ENCODE measurements at places on chromosomes 5 and 9. TPM values are rescaled to one million over a fixed set of nuclear protein-coding genes. Genes with fewer than 3 reads are reported as not detected.

GRCh38 chr9:35835216-35835632 lies 6.2 kb downstream of the TMEM8B start:
- no peak overlapping the region for H3K4me3 ChIP-seq
- H3K4me1 ChIP-seq = peaks cover 3% of the 10 kb centered on the region
- H3K27ac ChIP-seq = no peak overlapping the region
- peak; percentile 29 for DNase-seq
- no peaks in the 10 kb centered on the region for H3K36me3 ChIP-seq

Gene PKD2L2
- not detected for total RNA-seq

GRCh38 chr5:17831279-17831678 lies 197.0 kb downstream of the TAF11L14 start:
- H3K36me3 ChIP-seq = no peaks in the 10 kb centered on the region
- H3K27me3 ChIP-seq = no peaks in the 10 kb centered on the region

Gene LECT2
- total RNA-seq = not detected

Gene MCTP1
- not detected for total RNA-seq

DNA sequence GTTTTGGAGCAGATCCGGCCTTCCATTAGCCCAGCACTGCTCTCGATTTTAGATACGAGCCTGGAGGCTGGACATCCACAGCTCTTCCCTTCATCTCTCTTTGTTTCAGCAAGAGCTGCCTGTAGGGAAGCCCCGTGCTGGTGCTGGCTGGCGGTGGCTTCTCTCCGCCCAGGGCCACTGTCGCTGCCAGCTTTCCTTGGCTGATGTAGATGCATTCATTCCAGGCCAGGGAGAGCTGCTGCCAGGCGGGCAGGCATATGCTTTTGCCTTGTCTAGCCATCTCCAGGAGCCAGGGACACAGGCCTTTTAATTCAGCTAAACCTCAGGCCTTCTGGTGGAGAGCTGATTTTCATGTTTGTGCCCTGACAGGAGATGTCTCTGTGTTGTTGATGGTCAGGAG lies 409.3 kb upstream of the CLINT1 start:
- no peak overlapping the region for H3K4me3 ChIP-seq
- H3K36me3 ChIP-seq = no peaks in the 10 kb centered on the region
- H3K27me3 ChIP-seq = no peaks in the 10 kb centered on the region
- H3K27ac ChIP-seq = no peak overlapping the region
- no peak for DNase-seq

DNA sequence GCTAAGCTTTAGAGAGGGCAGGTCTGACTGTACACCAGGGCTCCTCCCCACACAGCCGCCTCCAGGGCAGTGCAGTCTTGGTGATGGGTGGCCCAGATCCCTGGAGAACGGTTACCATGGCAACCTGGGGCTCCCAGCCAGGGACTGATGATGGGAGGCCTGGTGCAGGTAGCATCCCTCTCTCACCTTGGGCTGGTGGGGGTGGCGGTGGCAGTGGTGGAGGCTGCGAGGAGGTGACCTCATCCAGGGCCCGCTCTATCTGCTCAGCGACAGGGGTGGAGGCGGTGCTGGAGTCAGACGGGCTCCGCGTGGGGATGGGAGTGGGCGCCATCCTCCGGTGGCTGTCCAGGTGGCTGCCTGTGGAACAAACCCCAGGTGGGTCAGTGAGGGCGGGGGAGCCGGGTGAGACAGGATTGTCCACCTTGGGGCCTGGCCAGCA lies 12.3 kb downstream of the PRR7 start:
- no peak overlapping the region for H3K27ac ChIP-seq
- H3K27me3 ChIP-seq = peaks cover under 1% of the 10 kb centered on the region
- H3K36me3 ChIP-seq = no peaks in the 10 kb centered on the region

Gene FCHO2
- 3.1 TPM for total RNA-seq

DNA sequence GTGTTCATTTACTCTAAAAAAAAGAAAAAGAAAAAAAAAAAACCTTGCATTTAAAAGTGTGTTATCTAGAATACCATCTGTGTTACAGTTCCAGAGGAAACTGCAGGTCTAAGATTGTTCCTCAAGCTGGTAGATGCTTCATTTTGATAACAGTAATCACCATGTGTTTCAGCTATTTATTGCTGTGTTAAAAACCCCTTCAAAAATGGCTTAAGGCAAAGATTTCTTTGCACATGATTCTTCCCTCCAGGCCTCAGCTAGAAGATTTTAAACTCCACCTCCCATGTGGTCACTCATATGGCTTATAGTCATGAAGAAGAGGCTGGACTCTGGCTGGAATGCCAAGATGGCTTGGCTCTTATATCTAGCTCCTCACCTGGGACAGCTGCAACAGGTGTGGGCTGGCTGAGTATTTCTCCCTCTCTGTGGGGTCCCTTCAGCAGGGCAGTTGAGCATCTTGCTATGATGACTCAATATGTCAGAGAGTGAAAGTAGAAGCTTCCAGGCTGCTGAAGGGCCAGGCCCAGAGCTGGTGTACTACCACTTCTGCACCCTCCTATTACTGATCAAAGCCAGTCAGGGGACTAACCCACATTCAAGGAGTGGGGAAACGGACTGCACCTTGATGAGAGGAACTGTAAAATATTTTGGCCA lies 920.4 kb upstream of the DMAC1 start:
- no peaks in the 10 kb centered on the region for H3K4me1 ChIP-seq
- no peaks in the 10 kb centered on the region for H3K27me3 ChIP-seq
- no peak overlapping the region for H3K4me3 ChIP-seq
- DNase-seq = no peak
- no peaks in the 10 kb centered on the region for H3K36me3 ChIP-seq

- no peak overlapping the region for H3K27ac ChIP-seq
- no peaks in the 10 kb centered on the region for H3K4me1 ChIP-seq
- no peaks in the 10 kb centered on the region for H3K36me3 ChIP-seq
- no peak for DNase-seq
These were observed 188.3 kb upstream of the NMUR2 start for GRCh38 chr5:152593388-152593787.

Gene CARD19
- 83.5 TPM for total RNA-seq

GRCh38 chr9:131995382-131995781 lies 84.3 kb downstream of the MED27 start:
- DNase-seq = no peak
- H3K36me3 ChIP-seq = peaks cover 3% of the 10 kb centered on the region
- H3K27ac ChIP-seq = no peak overlapping the region
- no peak overlapping the region for H3K4me3 ChIP-seq
- peaks cover 13% of the 10 kb centered on the region for H3K4me1 ChIP-seq
- H3K27me3 ChIP-seq = peaks cover 3% of the 10 kb centered on the region

Gene GAS1
- 0.25 TPM for total RNA-seq

Gene ARL15
- total RNA-seq = 13.5 TPM

DNA sequence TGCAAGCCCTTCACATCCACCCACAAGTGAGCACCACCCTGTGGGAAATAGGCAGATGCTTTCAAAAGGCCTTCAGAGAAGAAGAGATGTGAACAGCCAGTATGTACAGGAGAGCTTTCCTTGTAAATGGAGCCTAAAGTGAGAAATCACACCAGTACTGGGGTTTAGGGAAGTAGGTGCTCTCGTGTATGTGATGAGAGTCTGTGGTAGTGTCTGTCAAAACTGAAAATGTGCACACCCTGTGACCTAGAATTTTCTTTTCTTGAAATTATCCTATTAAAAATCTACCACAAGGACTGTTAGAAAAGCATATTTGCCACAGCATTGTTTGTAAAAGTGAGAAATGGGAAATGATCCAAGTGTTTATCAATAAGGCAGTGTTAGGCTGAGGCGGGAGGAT lies 16.6 kb downstream of the OTULINL start:
- no peak for DNase-seq
- H3K4me1 ChIP-seq = peaks cover 70% of the 10 kb centered on the region
- H3K36me3 ChIP-seq = peaks cover 47% of the 10 kb centered on the region
- H3K27ac ChIP-seq = no peak overlapping the region

Gene REEP2
- 0.76 TPM for total RNA-seq

- no peak overlapping the region for H3K27ac ChIP-seq
- H3K27me3 ChIP-seq = no peaks in the 10 kb centered on the region
- DNase-seq = no peak
- no peaks in the 10 kb centered on the region for H3K36me3 ChIP-seq
- no peaks in the 10 kb centered on the region for H3K4me1 ChIP-seq
- H3K4me3 ChIP-seq = no peak overlapping the region
These were observed 47.8 kb downstream of the PLEKHG4B start for GRCh38 chr5:139579-140442.

Gene SHOC1
- not detected for total RNA-seq

Gene RNF180
- not detected for total RNA-seq

DNA sequence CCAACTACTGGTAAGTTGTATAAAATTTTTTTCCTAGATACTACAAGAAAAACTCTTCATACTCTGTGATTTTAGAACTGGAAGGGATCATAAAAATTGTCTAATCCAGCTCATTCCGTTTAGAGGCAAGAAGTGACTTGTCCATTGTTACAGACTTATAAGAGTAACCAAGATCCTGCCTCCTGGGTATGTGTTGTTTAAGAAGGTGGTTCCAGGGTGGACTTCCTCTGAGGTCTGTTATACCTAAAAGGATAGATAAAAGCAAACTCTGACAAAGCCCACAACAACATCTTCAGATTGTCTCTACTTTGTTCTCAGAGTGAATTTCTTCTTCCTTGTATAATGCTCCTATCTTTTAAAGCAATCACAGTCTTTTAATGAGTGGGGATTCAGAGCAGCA lies 24.2 kb downstream of the TGFBR1 start:
- peaks cover 57% of the 10 kb centered on the region for H3K4me1 ChIP-seq
- H3K27ac ChIP-seq = no peak overlapping the region
- DNase-seq = no peak
- H3K27me3 ChIP-seq = no peaks in the 10 kb centered on the region
- no peak overlapping the region for H3K4me3 ChIP-seq

DNA sequence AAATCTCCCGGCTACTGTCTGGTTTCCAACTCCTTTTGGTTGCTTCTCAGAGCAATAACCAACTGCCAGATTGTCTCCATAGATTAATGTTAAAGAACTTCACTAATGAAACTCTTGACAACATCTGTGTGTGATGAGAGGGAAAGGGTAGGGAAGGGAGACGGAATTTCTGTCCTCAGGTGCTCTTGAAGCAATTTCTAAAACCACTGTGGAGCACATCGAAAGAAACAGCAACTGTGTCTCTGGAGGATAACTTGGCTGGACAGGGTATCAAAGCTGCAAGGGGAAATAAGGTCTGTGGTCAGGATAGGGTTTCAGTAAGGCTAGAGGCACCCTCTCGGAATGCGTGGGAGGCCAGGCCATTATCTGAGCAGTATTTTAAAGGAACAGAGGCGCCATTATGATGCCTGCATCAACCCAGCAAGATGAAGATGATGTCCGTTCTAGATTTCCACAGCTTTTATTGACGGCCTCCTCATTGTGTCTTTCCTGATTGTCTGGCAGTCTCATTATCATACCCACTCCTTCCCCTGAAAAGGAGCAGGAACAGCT lies 76.6 kb downstream of the RORB start:
- H3K27me3 ChIP-seq = no peaks in the 10 kb centered on the region
- DNase-seq = no peak
- H3K27ac ChIP-seq = no peak overlapping the region
- H3K4me1 ChIP-seq = no peaks in the 10 kb centered on the region
- no peaks in the 10 kb centered on the region for H3K36me3 ChIP-seq
- no peak overlapping the region for H3K4me3 ChIP-seq

- peaks cover 87% of the 10 kb centered on the region for H3K4me1 ChIP-seq
- H3K36me3 ChIP-seq = peaks cover 15% of the 10 kb centered on the region
- peak; percentile 80 for DNase-seq
- peak overlapping the region; percentile 81 for H3K27ac ChIP-seq
- no peaks in the 10 kb centered on the region for H3K27me3 ChIP-seq
These were observed 21.0 kb upstream of the RALGDS start for GRCh38 chr9:133141833-133142595.

- no peak overlapping the region for H3K4me3 ChIP-seq
- DNase-seq = no peak
- H3K4me1 ChIP-seq = no peaks in the 10 kb centered on the region
- peaks cover 2% of the 10 kb centered on the region for H3K27me3 ChIP-seq
- H3K36me3 ChIP-seq = no peaks in the 10 kb centered on the region
These were observed 16.5 kb downstream of the GAPT start for GRCh38 chr5:58507715-58508114.

GRCh38 chr9:28792716-28793115 lies 1219.4 kb upstream of the C9orf72 start:
- no peak for DNase-seq
- H3K4me1 ChIP-seq = no peaks in the 10 kb centered on the region
- no peak overlapping the region for H3K4me3 ChIP-seq
- no peaks in the 10 kb centered on the region for H3K27me3 ChIP-seq
- H3K27ac ChIP-seq = no peak overlapping the region
- no peaks in the 10 kb centered on the region for H3K36me3 ChIP-seq

Gene PSD2
- not detected for total RNA-seq

Gene IL13
- 36.6 TPM for total RNA-seq

DNA sequence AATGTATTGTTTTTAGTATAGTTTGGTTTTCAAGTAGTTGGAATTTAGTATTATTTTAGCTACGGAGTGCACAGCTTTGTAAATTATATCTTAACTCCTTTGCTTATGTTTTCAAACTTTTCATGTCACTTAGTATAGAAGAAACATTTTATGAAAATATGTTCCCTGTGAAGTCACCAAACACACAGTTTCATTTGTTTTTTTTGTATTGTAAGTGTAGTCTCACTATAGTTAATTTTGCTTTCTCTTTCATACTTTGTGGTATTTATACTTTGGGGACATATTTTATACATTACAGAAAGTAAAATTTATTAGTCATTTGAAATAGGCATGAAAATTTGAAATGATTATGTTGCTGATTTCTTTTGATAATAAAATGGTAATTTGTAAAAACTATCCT lies 5.0 kb downstream of the CHSY3 start:
- peaks cover 3% of the 10 kb centered on the region for H3K36me3 ChIP-seq
- H3K27ac ChIP-seq = no peak overlapping the region
- no peak overlapping the region for H3K4me3 ChIP-seq
- DNase-seq = no peak

Gene SPINK6
- total RNA-seq = not detected

Gene FOXD4L3
- not detected for total RNA-seq

Gene LCN1
- not detected for total RNA-seq

DNA sequence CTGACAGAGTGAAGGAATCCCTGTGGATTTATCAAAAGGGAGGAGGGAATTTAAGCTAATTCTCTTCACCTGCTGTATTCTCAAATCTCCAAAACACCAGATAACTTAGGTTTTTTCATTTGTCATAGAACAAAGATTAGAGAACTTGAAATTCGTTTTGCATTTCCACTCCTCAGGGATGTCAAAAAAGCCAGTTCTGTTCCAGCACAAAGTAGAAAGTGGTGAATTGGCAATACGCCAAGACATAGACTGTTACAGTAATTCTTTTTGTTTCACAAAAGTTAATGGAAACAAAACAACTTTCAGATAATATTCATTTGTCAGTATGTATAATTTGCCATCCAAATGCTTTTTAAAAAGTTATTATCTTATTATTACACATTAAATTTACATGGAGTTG lies 15.0 kb downstream of the S1PR3 start:
- H3K27me3 ChIP-seq = peaks cover 5% of the 10 kb centered on the region
- H3K27ac ChIP-seq = no peak overlapping the region
- H3K4me3 ChIP-seq = no peak overlapping the region
- no peaks in the 10 kb centered on the region for H3K36me3 ChIP-seq
- no peaks in the 10 kb centered on the region for H3K4me1 ChIP-seq

GRCh38 chr5:178304016-178304415 lies 71.4 kb upstream of the PHYKPL start:
- no peak overlapping the region for H3K4me3 ChIP-seq
- no peaks in the 10 kb centered on the region for H3K36me3 ChIP-seq
- peaks cover 2% of the 10 kb centered on the region for H3K27me3 ChIP-seq
- no peak overlapping the region for H3K27ac ChIP-seq
- H3K4me1 ChIP-seq = no peaks in the 10 kb centered on the region

GRCh38 chr5:96487859-96488258 lies 54.8 kb upstream of the PCSK1 start:
- H3K4me3 ChIP-seq = no peak overlapping the region
- H3K27me3 ChIP-seq = peaks cover 6% of the 10 kb centered on the region
- no peaks in the 10 kb centered on the region for H3K36me3 ChIP-seq
- no peak overlapping the region for H3K27ac ChIP-seq
- no peaks in the 10 kb centered on the region for H3K4me1 ChIP-seq
